ENCODE measurements at places on chromosomes 1 and 21.

DNA sequence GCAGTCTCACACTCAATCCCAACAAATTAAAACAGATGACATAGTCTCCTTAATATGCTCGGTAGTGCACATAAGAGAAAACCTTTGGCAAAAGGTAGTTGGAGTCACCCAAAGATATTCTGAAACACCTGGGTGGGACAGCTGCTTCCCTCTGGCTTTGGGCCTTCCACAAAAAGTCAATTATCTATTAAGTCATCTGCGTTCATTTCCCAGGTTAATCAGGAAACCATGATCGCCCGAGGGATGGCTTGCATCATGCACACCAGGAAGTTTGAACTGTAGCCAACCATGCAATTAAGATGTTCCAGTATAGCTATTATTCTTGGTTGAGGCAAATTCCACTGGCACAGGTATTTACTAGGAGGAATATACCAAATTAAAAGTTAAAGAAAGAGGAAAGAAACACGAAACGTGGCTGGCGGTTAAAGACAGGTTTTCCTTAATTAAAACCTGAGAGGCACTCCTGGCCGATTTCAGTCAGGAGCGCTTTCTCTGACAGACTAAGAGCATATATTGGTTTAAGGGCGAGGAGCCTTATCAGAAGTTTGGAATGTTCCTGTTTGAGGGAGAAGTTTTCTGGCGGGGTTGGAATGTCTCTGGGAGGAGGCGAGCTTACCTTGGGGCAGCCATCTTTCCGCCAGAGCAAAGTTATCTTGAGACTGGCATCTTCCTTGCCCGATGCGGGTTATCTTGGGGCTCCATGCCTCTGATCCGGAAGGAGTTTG, 19.9 kb downstream of the CLDN17 start:
- H3K4me3 ChIP-seq, result no peak overlapping the region
- no peaks in the 10 kb centered on the region for H3K27me3 ChIP-seq
- no peaks in the 10 kb centered on the region for H3K36me3 ChIP-seq
- no peaks in the 10 kb centered on the region for H3K4me1 ChIP-seq

GRCh38 chr1:116498789-116499628, 71.8 kb downstream of the CD58 start:
- no peaks in the 10 kb centered on the region for H3K4me1 ChIP-seq
- peak; percentile 66 for DNase-seq
- no peak overlapping the region for H3K27ac ChIP-seq
- no peaks in the 10 kb centered on the region for H3K27me3 ChIP-seq
- no peaks in the 10 kb centered on the region for H3K36me3 ChIP-seq

GRCh38 chr1:231420959-231421545, 1.0 kb downstream of the EGLN1 start:
- H3K4me1 ChIP-seq, result peaks cover 3% of the 10 kb centered on the region
- no peaks in the 10 kb centered on the region for H3K36me3 ChIP-seq
- H3K27me3 ChIP-seq, result no peaks in the 10 kb centered on the region
- peak; percentile 26 for DNase-seq

GRCh38 chr21:45322231-45322959, 34.7 kb upstream of the POFUT2 start:
- H3K4me1 ChIP-seq, result no peaks in the 10 kb centered on the region
- H3K36me3 ChIP-seq, result no peaks in the 10 kb centered on the region
- no peak overlapping the region for H3K27ac ChIP-seq
- no peak overlapping the region for H3K4me3 ChIP-seq
- DNase-seq, result no peak
- no peaks in the 10 kb centered on the region for H3K27me3 ChIP-seq

GRCh38 chr1:246428542-246429308, 78.4 kb downstream of the SMYD3 start:
- H3K4me3 ChIP-seq, result no peak overlapping the region
- no peaks in the 10 kb centered on the region for H3K27me3 ChIP-seq
- H3K36me3 ChIP-seq, result no peaks in the 10 kb centered on the region
- H3K4me1 ChIP-seq, result no peaks in the 10 kb centered on the region
- H3K27ac ChIP-seq, result no peak overlapping the region

DNA sequence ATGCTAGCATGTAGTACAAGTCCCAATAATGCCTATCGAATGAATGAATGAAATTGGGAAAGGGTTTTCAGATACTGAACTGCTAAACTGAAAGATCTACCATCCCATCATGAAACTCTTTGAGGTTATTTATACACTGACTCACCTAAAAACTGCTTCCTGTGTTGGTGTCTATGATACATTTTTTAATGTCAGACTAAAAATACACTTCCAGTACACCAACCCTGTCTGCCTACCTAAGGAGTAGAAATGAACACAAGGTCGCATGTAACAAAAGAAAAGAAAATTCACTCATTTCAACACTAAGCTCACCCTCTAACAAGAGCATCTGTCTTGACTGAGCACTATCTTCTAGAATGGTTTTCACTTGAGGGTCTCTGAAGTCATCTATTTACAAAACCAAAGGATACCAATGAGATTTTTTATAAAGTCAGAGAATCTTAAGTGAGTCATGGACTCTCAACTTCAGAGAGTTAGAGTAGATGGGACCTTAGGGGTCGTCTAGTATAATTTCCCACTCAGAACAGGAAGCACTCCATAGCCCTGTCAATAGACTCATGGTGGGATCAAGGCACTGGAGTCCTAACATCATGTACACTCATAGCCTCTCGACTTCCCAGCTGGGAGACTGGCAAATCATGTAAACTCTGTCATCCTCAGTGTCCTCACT, 53.4 kb downstream of the WLS start:
- H3K27me3 ChIP-seq, result no peaks in the 10 kb centered on the region
- no peak for DNase-seq
- H3K4me3 ChIP-seq, result no peak overlapping the region
- H3K4me1 ChIP-seq, result no peaks in the 10 kb centered on the region
- H3K36me3 ChIP-seq, result no peaks in the 10 kb centered on the region

DNA sequence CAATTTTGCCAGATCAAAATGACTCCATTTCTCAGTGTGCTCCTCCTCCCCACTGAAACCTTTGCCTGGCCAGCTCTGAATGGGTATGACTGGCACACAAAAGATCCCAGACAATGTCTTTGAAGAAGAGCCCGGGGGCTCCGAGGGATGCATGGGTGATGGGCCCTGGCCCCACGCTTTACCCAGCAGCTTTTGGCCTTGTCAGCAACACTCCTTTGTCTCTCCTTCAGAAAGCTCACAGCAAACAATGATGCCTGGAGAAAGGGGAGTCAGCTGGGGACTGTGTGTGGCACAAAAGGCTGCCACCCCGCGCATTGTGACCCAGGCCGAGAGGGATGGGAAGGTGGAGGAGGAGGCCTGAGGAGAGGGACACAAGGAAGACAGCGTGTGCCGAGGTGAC, 45.9 kb downstream of the PLXNA2 start:
- H3K4me3 ChIP-seq, result no peak overlapping the region
- H3K27me3 ChIP-seq, result no peaks in the 10 kb centered on the region
- DNase-seq, result no peak
- H3K4me1 ChIP-seq, result peaks cover 12% of the 10 kb centered on the region
- no peaks in the 10 kb centered on the region for H3K36me3 ChIP-seq

DNA sequence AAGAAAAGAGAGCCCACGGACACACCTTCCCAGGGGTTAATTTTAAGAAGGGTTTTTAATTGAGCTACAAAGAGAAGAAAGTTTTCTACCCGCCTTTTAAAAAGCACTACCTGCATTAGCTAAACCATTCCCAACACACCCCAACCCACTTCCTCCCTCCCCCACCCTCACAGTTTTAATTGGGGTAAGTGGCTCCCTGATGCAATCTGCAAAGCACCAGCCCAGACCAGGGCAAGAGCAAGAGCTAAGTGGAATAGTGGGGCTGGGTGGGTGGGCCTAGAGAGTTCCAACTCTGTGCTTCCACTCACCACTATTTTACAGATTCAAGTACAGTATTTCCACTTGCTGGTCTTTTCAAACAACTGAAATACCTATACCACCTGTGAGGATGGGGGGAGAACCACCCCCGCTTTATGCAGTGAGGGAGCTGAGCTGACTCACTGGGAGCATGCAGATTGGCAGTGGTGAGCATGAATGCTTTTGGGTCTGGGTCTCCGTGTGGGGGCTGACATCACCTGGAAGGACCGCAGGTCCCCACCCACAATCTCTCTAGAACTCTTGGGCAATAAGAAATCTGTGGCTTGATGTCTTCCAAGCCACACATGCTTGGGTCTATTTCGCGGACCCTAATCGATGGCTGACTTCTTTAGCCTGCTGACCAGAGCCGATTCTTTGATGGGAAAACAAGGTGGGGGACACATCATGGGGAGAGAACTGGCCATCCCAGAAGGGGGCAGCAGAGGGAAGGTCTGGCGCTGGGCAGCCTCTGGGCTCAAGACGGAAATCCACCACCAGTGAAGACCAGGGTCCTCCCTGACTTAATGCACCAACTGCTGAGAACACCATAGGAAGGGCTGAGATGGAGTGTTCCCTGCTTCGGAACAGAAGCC, 95.5 kb downstream of the SSBP3 start:
- no peak overlapping the region for H3K27ac ChIP-seq
- no peaks in the 10 kb centered on the region for H3K36me3 ChIP-seq
- H3K4me3 ChIP-seq, result no peak overlapping the region
- H3K27me3 ChIP-seq, result no peaks in the 10 kb centered on the region
- H3K4me1 ChIP-seq, result peaks cover 41% of the 10 kb centered on the region
- no peak for DNase-seq

GRCh38 chr1:36089393-36090121, 865 bp downstream of the ADPRS start:
- DNase-seq, result no peak
- H3K27me3 ChIP-seq, result no peaks in the 10 kb centered on the region
- H3K4me1 ChIP-seq, result peaks cover 8% of the 10 kb centered on the region
- H3K4me3 ChIP-seq, result peak overlapping the region; percentile 57

- H3K27me3 ChIP-seq, result no peaks in the 10 kb centered on the region
- H3K4me3 ChIP-seq, result no peak overlapping the region
- DNase-seq, result no peak
- H3K4me1 ChIP-seq, result no peaks in the 10 kb centered on the region
These were observed 57.3 kb upstream of the TMEM51 start for GRCh38 chr1:15096293-15096692.

GRCh38 chr1:205440476-205441317, 15.1 kb downstream of the BLACAT1 start:
- DNase-seq, result peak; percentile 56
- H3K27ac ChIP-seq, result no peak overlapping the region
- no peaks in the 10 kb centered on the region for H3K36me3 ChIP-seq
- no peak overlapping the region for H3K4me3 ChIP-seq
- H3K4me1 ChIP-seq, result no peaks in the 10 kb centered on the region

DNA sequence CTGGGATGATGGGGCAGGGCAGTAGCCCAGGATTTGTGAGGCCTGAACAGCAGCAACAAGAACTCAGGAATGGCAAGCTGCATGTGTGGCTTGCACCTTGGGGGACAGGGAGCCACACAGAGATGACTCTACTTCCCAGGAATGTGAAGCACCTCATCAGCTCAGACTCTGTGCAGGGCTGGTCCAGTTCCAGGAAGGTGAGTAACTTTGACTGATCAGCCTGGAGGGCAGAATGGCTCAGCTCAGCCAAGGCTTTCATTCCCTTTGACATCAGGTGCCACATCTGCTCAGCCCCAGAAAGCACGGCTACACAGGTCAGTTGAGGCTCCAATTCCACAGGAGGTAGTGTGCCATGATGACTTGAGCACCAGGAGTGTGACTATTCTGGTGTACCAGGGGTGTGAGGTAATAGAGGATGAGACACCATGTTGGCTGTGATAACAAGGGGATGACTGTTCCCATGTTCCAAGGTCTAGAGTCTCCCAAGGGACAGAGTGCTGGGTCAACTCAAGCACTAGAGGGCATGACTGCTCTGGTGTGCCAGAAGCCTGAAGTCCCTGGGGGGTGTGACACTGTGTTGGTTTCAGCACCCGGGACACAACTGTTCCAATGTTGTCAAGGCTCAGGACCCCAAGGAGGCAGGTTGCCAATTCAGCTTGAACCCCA, 625.8 kb upstream of the ADGRL2 start:
- H3K4me1 ChIP-seq, result no peaks in the 10 kb centered on the region
- DNase-seq, result no peak
- H3K4me3 ChIP-seq, result no peak overlapping the region
- H3K27me3 ChIP-seq, result no peaks in the 10 kb centered on the region
- H3K27ac ChIP-seq, result no peak overlapping the region

GRCh38 chr1:41462680-41463004, 21.8 kb downstream of the EDN2 start:
- no peak for DNase-seq
- H3K36me3 ChIP-seq, result no peaks in the 10 kb centered on the region
- H3K4me3 ChIP-seq, result no peak overlapping the region
- no peak overlapping the region for H3K27ac ChIP-seq

DNA sequence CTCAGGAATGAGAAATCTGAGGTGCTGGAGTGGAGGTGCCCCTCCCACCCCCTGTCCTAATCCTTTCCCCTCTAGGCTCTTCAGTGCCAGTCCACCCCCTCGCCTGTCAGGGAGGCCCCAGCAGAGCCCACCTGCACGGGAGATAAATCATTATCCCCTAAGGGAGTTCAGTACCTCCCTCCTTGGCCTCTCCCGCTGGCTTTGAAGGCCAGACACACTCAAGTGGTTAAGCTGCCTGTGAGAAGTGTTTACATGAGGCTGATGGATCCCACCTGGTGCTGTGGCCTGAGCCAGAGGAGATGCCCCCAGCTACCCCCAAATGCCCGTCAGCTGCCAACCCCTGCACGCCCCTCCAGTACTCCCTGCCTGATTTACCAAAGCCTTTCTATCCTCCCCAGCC, 3.7 kb downstream of the RSPO1 start:
- no peaks in the 10 kb centered on the region for H3K36me3 ChIP-seq
- H3K27ac ChIP-seq, result no peak overlapping the region
- no peak overlapping the region for H3K4me3 ChIP-seq
- DNase-seq, result no peak

DNA sequence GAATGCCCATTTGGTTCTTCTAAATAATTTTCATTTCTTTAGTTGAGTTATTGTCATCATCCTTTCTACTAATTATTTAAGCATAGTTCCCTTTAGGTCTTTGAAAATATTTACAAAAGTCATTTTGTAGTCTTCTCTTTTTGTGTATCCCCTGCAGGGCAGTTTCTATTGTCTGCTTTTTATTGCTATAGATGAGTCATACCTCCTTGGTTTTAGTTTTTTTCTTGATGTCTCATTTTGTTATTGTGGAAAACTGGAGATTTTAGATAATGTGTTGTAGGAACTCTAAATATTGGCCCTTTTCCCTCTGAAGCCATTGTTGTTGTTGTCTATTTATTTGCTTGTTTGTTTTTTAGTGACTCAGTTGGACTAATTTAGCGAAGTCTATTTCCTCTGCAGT, 387.9 kb downstream of the NUF2 start:
- no peaks in the 10 kb centered on the region for H3K27me3 ChIP-seq
- H3K27ac ChIP-seq, result no peak overlapping the region
- no peaks in the 10 kb centered on the region for H3K36me3 ChIP-seq
- H3K4me3 ChIP-seq, result no peak overlapping the region
